ENCODE measurements at places on chromosomes 6 and 20. TPM values are rescaled to one million over a fixed set of nuclear protein-coding genes. Genes with fewer than 3 reads are reported as not detected.

The STK38 gene
- 19.0 TPM for total RNA-seq

The TSHZ2 gene
- total RNA-seq: not detected

The MLIP gene
- not detected for total RNA-seq

The CST5 gene
- total RNA-seq: not detected

The ASF1A gene
- 10.9 TPM for total RNA-seq

The CPNE5 gene
- not detected for total RNA-seq
